ENCODE measurements at places on chromosomes 11 and 22.
A peak's percentile ranks its signal among the peaks of the same experiment; 100 is the strongest.

GRCh38 chr11:12696911-12697581, 22.8 kb downstream of the TEAD1 start:
- no peak for DNase-seq

DNA sequence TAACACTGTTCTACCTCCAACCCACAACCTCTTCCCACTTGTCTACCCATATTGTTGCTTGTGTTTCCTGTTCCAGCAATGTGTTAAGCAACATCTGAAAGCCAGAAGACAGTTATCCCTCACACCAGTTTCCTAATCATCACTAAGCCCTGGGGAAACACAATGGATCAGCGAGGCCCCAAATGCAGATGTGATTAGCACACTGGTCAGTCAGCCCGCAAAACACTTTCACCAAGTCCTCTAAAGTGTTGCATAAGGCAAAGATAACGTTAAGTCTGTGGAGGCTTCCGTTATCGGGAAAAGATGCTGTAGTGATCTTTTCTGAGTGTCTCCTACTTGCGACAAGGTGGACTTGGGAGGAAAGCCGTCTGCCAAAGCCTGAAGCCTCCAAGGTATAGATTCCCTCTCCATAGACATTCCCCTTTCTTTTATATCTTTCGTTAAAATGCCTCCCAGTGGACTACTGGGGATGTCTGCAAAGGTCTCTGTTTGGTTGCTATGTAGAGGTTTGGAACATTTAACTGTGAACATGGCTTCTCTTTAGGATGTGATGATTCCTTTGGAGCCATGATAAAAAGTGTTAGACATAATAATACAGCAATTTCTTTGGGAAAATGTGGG, at the start of gene MS4A3:
Gene MS4A3 (plus strand): TSS at position 317 of the 621 bp plus-strand sequence. CDS start 4,496 bp downstream, outside the sequence.
- DNase-seq: no peak

DNA sequence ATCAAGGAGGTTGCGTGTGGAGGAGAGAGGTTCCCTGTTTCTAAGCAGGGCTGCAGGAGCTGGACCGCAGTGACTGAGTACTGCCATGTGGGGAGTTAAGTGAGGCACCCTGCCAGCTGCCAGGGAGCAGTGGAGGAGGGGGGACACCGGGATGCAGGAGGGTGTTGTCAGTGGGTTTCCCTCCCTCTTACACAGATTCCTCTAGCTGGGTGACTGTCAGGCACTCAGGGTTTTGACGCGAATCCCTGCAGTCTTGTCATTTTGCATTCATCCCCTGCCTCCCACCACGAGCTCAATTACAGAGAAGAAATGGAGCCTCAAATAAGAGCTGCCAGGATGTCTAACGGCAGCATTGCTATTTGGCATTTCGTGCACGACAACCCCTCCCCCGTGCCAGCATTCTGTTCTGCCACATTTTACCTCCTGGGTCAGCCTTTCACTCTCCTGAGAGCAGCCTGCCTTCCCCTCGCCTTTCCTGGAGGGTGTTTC, 119.8 kb upstream of the SORL1-AS1 start:
- no peak for DNase-seq

DNA sequence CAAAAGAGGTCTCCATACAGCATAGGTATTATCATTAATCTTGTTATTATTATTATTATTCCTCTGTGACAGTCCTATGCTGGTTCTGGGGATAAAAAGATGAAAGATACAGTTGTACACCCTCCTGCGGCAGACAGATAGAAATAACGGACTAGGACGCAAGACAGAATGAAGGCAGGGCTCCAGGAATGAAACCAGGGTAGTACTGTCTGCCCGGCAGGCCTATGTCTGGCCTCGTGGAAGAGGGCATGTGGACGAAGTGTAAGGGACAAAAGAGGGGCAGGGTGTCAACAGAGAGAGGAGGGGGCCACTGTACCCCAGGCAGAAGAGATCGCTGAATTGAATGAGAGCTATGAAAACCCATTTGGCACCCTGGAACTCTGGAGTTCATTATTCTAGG, 25.2 kb downstream of the DSCAML1 start:
- no peak for DNase-seq

GRCh38 chr11:765025-765801, 12.1 kb downstream of the GATD1 start:
- DNase-seq: peak; percentile 35

- no peak for DNase-seq
Measured at GRCh38 chr11:79237703-79238102, 203.1 kb downstream of the TENM4 start.

DNA sequence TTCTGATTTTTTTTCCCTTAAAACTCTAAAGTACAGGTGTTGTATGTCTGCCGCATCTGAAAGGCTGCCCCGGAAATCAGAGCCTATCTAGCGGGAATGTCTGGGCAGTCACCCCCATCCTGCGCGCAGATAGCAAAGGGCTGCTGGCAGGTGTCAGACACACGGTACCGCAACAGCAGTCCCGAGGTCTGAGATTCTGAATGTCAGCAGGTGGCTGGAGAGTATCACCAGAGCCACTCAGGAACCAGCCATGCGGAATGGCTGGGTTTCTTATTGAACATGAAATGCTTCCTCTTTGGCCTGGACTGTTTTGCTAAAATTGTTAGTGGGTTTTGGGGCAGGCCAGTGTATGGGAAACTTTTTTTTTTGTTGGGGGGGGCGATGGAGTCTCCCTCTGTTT, 53.3 kb downstream of the CERK start:
- no peak for DNase-seq

GRCh38 chr11:37973941-37974340, 1375.9 kb upstream of the RAG2 start:
- no peak for DNase-seq

All from C1 segment of cervical spinal cord (tissue), 14 donors.